Urothelium cell line (cell line): ENCODE measurements at places on chromosomes 5 and 9.

- no peak for DNase-seq
Observed at GRCh38 chr5:93193431-93194347, 387.3 kb downstream of the NR2F1-AS1 start.

DNA sequence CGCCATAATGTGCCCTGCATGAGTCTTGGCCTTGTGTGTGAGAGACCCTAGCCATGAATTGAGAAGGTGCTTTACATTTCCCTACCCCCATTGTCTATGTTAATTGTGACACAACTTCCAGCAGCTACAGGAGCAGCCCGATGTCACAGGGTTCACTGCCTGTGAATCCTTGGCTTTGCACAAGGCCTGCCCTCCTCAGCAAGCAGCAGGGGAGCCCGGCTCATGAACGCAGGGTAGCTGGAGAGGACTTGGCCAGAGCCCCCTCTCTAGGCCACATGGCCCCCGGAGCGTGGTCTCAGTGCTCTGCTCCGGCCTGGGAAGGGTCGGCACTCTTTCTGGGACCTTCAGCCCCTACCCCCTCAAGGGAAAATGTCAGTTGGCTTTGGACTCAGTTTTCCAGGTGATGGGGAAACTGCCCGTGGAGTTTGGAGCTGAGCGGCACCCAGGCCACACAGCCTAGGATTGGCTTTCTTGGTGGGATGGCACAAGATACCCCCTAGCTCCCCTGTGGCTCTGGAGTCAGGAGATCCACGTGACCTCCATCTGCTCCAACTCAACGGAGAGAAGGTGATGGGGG lies 160.8 kb downstream of the DAB2IP start:
- DNase-seq, result no peak

DNA sequence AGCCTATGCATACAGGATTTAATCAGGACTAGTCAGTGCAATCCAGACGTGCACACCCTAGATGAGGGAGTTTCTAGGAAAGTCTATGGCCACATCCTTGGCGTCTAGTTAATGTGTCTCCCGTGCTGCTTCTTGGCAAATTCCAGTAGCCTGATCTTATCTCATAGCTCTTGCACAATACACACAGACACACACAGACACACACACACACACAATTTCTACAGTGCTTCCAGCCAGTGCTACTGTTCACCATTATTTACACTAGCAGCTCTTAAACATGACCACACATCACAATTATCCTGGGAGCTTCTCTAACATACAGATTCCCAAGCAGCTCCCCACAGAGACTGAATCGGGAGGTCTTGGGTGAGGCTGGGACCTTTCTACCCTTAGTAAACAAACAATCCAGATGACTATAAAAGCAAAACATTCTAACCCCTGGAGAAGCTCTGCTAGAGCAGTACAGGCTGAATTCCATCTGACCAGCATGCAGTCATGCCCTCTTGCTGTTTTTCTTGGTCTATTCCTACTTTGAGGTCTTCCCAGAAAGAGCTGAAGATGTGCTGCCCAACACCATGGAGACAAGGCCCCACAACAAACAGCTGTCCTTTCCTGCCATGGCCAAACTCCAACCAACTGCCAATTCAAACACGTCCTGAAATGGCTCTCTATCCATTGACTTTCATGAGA lies 236.6 kb downstream of the DEPDC1B start:
- DNase-seq, result no peak

DNA sequence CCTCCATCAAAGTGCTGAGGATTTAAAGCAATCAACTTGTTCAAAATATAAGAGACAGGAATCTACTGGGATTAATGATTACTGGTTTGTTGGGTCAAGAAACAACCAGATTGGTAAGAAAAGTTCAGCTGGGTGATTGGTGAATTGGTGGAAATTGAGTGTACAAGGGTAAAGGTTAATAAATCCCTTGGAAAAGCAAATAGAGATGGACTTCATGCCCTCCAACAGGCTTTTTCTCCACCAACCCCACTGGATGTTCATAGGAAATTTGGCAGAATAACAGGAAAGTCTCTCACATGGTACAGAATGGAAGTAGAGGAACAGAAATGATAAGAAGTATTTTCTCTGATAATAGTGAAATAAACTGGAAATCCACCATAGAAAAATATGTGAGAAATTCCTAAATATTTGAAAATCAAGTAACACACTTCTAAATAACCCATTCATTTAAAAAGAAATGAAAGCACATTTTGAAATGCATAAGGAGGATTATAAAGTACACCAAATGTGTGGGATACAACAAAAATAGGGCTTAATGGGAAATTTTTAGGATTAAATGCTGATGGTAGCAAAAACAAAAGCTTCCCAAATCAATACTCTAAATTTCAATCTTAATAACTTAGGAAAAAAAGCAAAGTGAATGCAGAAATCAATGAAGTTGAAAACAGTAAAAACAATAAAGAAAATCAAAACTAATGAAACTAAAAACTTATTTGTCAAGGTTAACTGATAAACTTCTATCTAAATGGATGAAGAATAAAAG lies 426.2 kb downstream of the HTR1A start:
- DNase-seq, result no peak

DNA sequence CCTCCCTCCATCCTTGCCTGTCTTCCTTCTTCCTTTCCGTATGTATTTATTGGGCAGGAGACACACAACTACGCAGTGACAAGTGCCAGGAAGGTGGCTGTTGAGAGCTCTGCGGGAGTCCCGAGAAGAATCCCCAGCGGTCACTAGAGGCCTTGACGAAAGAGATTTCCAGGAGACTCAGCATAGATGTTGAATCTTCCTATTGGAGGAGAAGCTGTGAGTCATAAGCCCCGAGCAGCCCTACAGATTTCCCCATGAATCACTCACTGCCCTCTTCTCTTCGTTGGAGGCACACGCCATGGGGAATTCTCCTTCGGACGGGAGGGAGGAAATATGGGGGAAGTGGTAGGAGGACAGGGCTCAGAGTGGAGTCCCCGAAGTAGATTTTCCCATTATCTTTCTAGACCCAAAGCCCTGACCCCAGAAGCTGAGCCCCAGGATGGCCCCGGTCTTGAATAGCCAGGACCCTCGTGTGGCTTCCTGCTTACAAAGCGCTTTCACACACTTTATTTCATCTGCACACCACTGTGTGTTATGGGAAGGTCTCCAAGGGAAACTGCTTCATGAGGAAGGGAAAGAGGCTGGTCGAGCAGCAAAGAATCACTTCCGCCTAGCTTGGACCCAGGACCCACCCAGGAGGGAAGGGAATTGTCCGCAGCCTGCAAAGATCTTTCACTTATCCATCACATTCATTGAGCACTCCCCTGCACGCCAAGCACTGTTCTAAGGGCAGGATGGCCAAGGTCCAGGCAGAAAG lies 12.7 kb downstream of the DUSP1 start:
- DNase-seq, result no peak

DNA sequence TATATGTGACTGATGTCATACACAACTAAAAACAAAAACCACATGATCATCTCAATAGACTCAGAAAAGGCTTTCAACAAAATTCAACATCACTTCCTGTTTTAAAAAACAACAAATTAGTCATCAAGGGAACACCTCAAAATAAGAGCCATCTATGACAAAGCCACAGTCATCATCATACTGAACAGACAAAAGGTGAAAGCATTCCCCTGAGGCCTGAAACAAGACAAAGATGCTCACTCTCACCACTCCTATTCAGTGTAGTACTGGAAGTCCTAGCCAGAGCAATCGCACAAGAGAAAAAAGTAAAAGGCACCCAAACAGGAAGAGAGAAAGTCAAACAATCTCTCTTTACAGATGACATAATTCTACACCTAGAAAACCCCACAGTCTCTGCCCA lies 893.5 kb upstream of the EDIL3 start:
- no peak for DNase-seq

GRCh38 chr5:133363807-133364587 lies 248.3 kb downstream of the FSTL4 start:
- no peak for DNase-seq

GRCh38 chr5:68170826-68171558 lies 44.6 kb upstream of the PIK3R1 start:
- DNase-seq, result no peak

DNA sequence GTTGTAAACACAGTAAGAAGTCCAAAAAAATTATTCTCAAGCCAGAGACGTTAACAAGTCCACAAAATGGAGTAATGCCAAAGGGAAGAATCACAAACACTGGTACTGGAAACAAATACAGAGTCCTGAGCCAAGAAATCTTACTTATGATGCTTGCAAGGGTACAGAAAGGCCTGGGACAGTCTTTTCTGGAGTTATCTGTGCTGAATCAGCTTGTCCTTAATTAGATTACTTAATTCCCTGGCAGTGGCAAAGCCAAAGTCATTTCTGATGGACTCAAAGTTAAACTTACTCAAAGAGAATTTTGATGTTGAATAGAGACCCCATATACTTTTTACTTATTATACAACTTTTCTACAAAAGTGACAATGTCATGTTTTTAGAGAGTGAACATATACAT lies 610.5 kb upstream of the ITGA1 start:
- no peak for DNase-seq

- DNase-seq, result no peak
Observed at GRCh38 chr9:70229026-70229425, 29.8 kb upstream of the SMC5 start.
